ENCODE measurements at places on chromosomes 7 and 10.

DNA sequence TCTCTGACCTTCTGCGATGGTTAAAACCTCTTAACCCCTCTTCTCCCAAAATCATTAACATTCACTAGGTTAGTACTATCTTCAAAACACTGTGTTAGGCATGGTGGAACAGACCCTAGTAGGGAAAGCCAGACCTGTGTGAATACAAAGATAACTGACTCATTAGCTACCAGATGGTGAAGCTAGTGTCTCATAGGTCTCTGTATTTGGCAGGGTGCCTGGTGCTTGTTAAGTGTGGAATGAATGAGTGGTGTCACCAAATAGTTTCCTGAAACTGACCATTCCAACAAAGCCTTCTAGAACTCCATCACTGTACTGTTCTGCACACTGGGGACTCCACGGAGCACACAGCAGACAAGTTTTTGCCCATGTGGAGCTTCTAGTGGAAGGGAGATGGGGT lies 27.7 kb upstream of the TM9SF3 start:
- DNase-seq: no peak

GRCh38 chr10:49834976-49835375 lies 72.9 kb upstream of the OGDHL start:
- DNase-seq: no peak

- DNase-seq: no peak
These were observed 872 bp downstream of the FAM131B start for GRCh38 chr7:143361552-143362130.

GRCh38 chr7:146937836-146938235 lies 821.2 kb downstream of the CNTNAP2 start:
- DNase-seq: no peak

GRCh38 chr10:132591166-132591971 lies 53.8 kb downstream of the INPP5A start:
- DNase-seq: no peak

- no peak for DNase-seq
These were observed 479.9 kb upstream of the AKR1E2 start for GRCh38 chr10:4345877-4346646.

- no peak for DNase-seq
These were observed 488 bp downstream of the EIF4H start for GRCh38 chr7:74174606-74175082.

GRCh38 chr7:47777531-47778152 lies 170.6 kb downstream of the PKD1L1 start:
- DNase-seq: no peak

DNA sequence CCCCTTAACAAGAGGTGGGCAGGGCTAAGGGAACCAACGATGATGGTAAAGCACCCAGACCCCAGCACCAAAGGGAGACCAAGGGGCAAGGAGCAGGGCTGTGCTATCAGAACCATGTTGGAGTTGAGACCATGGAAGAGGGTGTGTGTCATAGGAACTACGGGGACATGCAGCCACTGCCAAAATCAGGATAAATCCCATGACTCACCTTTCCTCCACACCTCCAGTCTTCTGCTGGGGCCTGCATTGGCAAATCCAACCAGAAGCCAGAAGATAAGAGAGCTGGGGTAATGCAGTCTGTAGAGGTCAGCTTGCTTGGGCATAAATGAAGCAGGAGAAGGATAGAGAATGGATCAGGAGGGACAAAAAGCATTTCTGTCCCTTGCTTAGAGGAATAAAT lies 42.7 kb upstream of the SMARCD3 start:
- no peak for DNase-seq

DNA sequence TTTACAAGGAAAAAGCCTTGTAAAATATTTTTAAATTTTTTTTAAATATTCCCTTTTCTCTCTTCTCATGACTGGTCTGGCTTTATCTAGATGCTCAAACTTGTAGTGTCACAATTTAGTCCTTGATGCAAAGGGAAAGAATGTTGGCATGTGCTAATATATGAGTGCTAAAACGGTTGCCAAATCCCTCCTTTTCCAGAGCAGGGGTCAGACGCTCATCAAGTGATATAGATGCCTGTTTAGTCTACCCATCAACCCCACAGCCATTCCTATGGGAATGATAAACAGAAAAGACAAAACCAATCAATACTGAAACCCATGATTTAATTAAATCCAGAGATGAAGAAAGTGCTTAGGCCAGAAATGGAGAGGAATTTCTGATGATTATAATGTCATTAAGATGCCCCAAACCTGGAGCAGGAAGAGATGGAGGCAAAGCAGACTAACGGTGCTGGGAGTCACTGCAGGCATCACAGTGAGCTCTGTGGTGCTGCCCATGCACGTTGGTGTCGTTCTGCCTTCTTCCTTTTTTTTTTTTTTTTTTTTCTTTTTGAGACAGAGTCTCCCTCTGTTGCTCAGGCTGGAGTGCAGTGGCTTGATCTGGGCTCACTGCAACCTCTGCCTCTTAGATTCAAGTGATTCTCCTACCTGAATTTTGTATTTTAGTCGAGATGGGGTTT lies 210.1 kb upstream of the STK17A start:
- DNase-seq: no peak

DNA sequence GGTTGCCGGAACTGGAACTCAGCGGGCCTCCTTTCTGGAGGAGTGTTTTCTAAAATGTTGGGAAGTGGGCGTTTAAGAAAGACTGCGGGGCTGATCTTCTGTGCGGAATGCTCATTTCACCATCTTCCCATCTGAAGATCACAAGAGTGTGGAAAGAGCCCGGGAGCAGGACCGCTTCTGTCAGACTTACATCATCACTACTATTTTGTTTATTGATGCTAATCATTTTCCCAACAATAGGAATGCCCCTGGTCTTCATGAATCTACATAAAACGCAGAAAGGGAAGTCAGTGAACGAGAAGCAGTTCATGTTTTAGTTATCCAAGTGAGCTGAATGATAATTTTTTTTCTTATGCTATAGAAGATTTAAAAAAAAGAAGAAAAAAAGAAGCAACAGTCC lies 447.8 kb upstream of the MKI67 start:
- DNase-seq: no peak

GRCh38 chr7:28067171-28067570 lies 113.4 kb downstream of the JAZF1 start:
- no peak for DNase-seq

DNA sequence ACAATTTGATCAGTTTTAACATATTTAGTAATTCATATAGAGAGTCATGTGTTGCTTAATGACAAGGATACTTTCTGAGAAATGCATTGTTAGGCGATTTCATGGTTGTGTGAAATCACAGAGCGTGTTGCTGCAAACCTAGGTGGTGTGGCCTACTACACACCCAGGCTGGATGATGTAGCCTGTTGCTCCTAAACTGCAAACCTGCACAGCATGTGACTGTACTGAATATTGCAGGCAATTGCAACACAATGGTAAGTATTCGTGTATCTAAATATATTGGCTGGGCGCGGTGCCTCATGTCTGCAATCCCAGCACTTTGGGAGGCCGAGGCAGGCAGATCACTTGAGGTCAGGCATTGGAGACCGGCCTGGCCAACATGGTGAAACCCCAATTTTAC lies 73.7 kb upstream of the BAIAP2L1 start:
- no peak for DNase-seq

DNA sequence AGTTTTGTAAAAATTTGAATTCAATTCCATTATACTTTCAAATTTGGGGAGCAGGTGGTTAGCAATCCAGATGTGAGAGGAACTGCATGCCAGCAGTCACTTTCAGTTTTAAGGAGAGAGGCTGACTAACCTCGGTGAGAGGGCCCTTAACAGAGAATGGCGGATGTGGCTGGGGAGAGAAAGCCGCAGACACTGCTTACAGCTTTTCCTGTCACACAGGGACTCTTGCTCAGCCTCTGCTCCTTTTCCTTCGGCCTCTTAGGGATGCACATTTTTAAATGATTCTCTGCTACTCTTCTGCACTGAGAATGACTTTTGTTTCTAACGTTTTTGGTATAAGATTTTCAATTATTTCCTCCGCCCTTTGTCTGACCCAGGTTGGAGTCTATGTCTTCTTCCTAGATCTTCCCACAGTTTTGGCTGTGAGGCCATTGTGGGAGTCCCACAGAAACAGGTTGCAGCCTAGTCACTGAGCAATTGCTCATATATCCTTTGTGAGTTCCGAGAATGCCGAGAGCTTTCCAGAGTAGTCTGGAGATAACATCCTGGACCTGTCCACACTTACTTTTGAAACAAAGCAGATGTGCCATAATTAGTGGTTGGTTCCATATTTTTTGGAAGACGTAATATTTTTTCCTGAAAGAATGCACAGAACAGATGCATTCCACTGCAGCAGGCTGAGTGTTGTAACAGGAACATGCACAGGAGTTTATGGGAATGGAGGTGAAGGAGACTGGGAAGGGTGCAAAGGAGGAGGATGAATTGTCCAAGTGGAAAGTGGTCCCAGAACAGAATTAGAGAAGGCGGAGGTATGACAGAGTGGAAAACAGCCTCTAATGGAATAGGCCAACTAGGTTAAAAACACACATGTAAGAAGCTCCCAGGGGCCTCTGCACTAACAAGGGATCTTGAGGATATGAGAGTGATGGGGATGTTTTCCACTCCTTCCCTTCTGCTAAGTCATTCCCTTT lies 168.0 kb upstream of the ZNF32 start:
- no peak for DNase-seq

DNA sequence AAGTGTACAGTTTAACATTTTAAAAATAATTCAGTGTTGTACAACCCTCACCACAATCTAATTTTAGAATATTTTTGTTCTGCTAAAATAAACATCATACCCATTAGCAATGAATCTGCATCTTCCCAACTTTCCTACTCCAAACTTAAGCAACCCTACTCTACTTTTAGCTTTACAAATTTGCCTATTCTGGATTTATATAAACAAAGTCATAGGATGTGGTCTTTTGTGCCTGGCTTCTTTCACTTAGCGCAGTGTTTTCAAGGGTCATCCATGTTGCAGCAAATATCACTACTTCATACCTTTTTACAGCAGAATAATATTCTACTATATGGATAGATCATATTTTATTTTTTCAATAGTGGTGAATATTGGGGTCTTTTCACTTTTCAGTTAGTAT lies 18.9 kb downstream of the CALML3 start:
- no peak for DNase-seq

DNA sequence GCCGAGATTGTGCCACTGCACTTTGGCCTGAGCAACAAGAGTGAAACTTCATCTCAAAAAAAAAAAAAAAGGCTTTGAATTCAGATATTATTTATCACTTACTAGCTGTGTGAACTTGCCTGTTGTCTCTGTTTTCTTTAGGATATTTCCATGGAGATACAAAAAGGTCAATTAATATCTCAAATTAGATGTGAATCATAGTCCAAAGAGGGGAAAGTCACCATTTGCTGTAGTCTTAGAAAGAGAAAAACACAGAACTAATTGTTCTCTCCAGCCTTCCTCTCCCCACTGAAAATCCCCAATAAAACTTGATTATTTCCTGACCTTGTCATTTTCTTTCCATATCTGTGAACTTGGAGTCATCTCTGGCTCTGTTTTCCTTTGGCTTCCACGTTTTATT lies 21.2 kb downstream of the HEPACAM2 start:
- DNase-seq: no peak

DNA sequence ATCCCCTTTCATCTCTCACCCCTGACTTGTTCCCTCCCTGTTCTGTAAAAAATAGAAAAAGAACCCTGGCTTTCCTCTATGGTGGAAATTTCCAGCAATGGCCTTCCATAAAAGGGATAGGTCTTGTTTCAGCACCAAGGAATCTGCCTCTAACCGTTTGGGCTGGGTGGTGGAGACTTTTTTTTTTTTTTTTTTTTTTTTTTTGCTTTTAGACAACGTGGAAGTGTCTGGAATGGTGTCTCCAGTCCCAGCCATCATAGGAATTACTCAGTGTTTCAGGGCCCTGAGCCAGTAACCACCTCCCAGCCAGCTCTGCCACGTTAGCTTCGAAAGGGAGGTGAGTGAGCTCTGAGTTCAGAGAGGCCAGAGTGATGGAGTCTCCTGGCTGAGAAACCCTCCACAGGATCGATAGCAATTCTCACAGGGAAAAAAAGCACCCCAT lies 97.3 kb upstream of the COL1A2 start:
- no peak for DNase-seq

DNA sequence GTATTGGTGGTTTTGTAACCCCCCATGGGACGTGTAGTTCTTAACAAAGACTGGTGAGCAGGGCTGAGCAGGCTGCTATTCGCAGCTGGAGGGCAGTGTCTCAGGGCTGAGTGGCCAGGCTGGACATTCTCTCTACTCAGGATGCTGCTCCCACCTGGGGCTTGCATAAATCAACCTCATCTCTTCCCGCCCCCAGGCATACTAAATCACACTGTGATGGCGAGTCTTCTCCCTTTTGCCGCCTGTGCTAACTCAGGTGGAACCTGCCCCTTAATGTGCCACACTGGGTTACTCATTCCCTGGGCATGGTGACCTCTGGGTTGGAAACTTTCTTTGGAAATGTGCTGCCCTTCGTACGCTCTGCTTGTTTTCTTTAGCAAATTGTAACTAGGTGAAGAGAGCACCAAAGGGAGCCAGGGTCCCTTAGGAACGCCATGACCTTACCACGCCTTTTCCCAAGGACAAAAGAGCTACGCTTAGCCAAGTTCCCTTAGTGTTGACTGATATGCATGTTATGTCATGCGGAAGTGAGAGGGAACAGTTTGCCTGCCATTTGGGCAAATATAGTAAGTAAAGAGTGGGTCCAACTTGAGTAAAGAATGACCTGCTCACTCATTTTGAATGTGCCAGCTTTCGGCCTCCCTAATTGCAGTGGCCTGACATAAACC lies 40.4 kb upstream of the COBL start:
- DNase-seq: no peak

- no peak for DNase-seq
These were observed 38.8 kb downstream of the CDHR3 start for GRCh38 chr7:106001886-106002285.

- no peak for DNase-seq
These were observed 146.1 kb upstream of the TCF7L2 start for GRCh38 chr10:112803961-112804401.

- no peak for DNase-seq
These were observed 137.7 kb downstream of the RTKN2 start for GRCh38 chr10:62130948-62131347.

- no peak for DNase-seq
These were observed 23.1 kb upstream of the BMPER start for GRCh38 chr7:33882040-33882837.

GRCh38 chr7:15462721-15463389 lies 99.0 kb downstream of the AGMO start:
- no peak for DNase-seq

GRCh38 chr10:131996466-131997365 lies 15.0 kb upstream of the BNIP3 start:
- DNase-seq: no peak

DNA sequence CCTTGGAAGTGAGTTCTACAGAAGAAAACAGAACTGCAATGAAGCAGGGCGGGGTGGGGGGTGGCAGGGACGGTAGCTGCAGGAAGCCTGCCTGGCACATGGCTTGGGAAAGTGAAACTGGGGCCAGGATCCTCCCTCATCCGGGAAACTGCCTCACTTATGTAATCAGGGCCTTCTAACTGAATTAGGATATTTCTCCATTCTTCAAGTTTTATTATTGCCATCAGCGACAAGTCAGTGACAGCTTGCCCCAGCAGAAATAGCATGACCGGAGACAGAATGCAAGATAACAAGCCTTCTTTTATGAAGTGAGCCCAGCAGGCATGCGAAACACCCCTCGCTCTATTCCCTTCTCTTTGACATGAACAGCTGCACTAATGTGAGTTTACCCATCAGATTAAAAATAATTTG lies 77.5 kb upstream of the CACUL1 start:
- DNase-seq: no peak

All from cortex of kidney (tissue), 1 donor.